Anterior cingulate cortex (tissue), 58 donors: ENCODE measurements at places on chromosomes 1 and 21.

DNA sequence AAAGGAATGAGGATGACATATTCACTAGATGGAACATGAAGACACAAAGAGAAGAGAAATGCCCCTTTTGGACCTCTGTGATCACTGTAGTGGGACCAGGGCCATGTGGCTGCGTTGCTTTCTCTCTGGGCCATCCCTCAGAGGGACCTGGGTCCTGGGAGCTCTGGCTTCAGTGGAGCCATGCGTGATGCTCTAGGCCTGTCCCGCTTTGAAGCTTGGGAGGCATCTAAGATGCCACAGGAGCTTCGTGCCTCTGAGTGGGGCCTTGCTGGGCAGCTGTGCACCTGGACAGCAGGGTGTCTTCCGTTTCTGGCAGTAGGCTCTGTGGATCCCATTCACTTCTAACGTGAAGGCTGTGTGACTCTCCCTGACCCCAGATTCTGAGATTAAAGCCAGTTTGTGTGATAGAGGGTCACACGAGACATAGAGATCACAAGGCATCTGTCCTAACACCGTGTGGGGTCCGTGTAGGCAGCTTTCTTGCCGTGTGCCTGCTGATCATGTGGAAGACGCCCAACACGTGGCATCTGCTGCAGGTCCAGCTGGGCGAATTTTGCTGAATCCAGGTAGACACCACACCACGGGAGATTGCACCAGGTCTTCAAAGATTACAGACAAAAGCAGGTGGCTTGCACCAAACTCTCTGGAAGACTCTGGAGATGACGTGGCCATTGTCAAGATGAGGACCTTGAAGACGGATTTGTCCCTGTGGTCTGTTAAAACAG, 17.2 kb upstream of the PRSS38 start:
- no peak for DNase-seq

DNA sequence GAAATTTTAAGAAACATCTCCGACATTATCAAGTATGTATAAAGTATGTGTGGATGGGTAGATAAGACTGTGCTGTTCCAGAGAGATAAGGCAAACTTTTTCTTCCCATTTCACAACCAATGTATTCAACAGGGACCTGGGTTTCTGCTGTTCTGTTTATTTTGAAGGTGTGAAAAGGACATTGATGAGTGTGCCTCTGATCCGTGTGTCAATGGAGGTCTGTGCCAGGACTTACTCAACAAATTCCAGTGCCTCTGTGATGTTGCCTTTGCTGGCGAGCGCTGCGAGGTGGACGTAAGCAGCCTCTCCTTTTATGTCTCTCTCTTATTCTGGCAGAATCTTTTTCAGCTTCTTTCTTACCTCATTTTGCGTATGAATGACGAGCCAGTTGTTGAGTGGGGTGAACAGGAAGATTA, 174.0 kb downstream of the CRB1 start:
- DNase-seq, result no peak

GRCh38 chr1:10694274-10694632, 102.2 kb downstream of the CASZ1 start:
- no peak for DNase-seq

- no peak for DNase-seq
Observed at GRCh38 chr1:20037877-20038276, 32.1 kb upstream of the PLA2G5 start.

DNA sequence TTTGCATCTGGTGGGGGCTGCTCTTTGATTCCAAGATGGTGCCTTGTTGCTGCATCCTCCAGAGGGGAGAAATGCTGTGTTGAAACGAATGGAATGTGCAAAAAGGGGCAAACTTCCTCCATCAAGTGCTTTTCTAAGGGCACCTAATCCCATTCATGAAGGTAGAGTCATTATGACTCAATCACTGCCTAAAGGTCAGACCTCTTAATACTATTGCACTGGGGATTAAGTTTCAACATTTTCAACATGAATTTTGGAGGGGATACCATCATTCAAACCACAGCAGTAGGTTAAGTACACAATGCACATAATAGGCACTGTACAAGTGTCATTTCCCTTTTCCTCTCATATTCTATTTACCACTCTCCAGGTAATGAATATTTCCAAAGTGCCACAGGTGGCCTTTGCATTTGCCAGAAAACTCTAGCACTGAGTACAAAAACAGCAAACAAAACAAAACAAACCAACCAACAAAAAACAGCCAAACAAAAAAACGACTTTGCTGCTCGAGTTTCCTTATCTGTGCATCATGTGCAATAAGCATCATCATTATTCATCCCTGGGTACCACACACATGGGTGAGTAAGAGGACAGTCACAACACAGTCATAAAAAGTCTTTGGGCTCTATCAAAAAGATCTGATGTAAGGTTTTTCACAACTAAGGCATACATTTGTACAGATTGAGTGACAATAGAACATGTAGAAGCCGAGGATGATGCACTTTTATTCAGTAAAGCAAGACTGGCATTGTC, 42.5 kb downstream of the IFI44 start:
- no peak for DNase-seq

GRCh38 chr1:208019257-208019656, 108.3 kb upstream of the CD34 start:
- no peak for DNase-seq

DNA sequence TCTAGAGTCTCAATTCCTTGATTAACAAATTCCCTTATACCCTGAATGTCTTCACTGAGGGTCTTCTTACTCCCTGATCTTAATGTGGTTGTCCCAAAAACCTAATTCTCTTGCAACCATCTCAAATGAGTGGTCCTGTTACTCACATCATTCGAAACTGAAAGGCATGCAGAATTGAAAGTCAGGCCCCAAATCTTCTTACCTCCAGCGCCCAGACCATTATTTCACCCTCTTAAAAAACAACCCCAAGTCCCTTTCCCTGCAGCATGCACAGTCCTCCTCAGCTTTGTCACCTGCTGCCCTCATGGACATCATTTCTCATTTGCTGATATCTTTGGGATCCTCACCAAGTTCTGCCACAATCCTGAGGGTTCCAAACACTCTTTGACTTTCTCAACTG, 230.1 kb downstream of the SEC16B start:
- DNase-seq, result no peak

GRCh38 chr1:54861070-54861761, 25.8 kb downstream of the DHCR24 start:
- DNase-seq, result no peak

GRCh38 chr1:69221524-69221923, 346.2 kb upstream of the LRRC7 start:
- no peak for DNase-seq

GRCh38 chr1:109969146-109969829, 15.3 kb upstream of the AHCYL1 start:
- DNase-seq, result no peak

- DNase-seq, result no peak
Observed at GRCh38 chr1:55696181-55696754, 481.1 kb upstream of the USP24 start.

DNA sequence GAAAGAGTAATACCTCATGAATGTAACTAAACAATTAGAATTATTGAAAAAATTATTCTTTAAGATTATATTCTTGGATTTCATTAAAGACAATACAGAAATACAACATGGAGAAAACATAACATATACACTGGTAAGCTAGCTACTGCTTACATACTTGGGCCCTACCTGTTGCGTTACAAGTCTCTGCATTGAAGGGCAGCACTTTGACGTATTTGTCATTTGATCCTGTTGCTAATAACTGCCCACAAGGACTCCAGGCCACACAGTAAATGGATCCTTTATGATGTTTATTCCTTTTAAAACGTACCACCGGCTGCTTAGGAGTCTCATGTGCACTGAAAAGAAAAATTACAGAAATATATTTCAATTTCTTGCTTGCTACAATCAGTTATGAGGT, 19.8 kb upstream of the CLCC1 start:
- DNase-seq, result no peak

DNA sequence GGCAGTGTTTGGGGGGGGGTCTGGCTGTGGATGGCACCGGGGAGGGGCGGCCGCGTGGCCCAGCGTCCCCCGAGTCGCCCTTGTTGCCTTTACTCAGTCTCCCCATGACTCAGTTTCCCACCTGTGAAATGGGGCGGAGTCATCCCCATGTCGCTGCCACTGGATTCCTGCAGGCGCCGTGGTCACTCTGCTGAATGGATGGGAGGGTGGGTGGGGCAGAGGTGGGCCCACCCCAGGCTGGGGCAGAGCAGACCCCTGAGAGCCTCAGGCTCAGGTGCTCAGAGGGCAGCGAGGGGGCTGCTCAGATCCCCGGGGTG, 2.0 kb downstream of the COL6A1 start:
- no peak for DNase-seq

GRCh38 chr1:12566484-12567287, 51.3 kb downstream of the DHRS3 start:
- DNase-seq, result no peak

GRCh38 chr1:198922638-198923430, 284.0 kb downstream of the PTPRC start:
- no peak for DNase-seq

- DNase-seq, result no peak
Observed at GRCh38 chr21:21396424-21396823, 398.2 kb downstream of the NCAM2 start.

DNA sequence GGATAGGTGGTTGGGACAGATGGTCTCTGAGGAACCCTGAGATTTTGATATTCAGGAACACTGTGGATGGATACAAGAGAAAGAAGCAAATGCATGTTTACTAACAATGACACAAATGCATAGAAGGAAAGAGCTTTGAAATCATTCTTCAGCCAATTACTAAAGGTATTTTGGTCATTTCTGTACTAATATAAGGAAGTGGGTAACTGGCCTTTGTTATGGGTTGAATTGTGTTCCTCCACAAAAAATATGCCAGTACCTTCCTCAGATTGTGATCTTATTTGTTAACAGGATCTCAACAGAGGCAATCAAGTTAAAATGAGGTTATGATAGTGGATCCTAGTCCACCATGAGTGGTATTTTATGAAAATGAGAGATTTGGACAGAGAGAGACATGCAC, 68.7 kb upstream of the KCNA3 start:
- DNase-seq, result no peak

DNA sequence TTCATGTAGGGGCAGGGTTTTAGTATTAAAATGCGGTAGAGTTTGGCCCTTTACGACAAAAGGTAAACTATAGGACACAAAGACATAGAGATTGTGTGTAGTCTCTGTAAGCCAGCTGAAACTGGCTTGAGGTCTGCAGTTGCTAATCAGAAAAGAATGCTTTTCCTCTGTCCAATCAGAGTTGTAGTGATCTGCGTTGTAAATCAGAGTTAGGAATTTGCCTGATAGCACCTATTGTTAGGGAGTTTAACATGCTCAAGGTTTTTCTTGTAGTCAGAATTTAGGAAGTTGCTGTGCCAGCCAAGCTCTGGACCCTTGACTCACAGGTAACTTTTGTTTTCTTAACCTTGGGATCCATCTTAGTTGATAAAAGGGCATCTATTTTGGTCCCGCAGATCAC, 61.2 kb upstream of the VTCN1 start:
- DNase-seq, result no peak

GRCh38 chr1:9350013-9350908, 57.6 kb downstream of the SPSB1 start:
- no peak for DNase-seq

DNA sequence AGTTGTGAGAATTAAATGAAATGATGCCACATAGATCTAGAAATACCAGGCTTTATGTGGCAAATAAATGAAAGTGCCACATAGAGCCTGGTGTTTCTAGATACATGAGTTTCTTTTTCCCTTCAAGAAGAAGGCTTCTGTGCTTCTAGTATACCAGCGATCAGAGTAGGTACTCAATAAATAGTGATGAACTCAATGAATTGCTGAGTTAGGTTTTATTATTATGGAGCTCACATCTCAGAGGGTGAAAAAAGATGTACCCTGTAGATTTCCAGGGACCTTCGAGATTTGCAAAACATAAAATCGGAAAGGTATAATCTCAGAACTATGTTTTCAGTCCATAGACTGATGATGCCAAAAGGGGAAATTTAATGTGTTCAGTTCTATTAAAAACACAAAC, 2.3 kb upstream of the CLSTN1 start:
- no peak for DNase-seq

DNA sequence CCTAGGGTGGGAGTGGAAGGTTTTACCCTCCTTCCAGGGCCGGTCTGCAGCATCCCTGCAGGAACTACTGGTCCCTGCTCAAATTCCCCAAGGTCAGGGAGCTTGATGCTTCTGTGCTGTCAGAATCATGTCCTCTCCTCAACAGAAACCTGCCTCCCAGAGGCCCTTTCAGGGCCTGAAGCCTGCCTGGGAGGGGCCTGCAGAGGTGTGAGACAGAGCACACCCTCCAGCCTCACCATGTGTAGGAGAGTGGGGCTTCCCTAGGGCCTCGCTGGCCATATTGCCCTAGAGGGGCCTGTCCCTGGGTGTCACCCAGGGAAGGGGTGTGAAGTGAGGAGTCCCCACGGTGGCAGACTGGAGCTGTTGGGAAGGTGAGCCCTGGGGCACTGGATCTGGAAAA, 21.1 kb downstream of the KNCN start:
- no peak for DNase-seq

GRCh38 chr1:117571496-117571895, 34.4 kb upstream of the TENT5C start:
- DNase-seq, result no peak

DNA sequence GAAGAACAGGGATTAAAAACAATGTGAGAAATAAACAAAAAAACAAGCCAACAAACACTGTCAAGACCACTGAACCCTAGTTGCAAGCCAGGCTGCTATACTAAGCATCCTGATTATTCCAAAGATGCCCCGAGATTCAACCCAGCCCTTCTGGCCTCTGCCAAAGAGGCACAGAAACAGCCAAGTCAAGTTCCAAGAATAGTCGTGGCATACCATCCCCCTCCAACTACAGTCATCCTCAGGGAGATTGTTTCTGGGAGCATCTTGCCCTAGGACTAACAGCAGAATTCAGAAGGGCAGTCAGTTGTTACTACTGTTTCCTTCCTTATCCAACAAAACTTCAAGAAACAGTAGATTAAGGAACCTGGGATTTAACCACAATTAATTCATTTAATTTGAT, 52.3 kb downstream of the ABL2 start:
- no peak for DNase-seq

- no peak for DNase-seq
Observed at GRCh38 chr1:219810451-219810850, 117.9 kb downstream of the SLC30A10 start.
